ENCODE measurements at places on chromosomes 2 and 18.

DNA sequence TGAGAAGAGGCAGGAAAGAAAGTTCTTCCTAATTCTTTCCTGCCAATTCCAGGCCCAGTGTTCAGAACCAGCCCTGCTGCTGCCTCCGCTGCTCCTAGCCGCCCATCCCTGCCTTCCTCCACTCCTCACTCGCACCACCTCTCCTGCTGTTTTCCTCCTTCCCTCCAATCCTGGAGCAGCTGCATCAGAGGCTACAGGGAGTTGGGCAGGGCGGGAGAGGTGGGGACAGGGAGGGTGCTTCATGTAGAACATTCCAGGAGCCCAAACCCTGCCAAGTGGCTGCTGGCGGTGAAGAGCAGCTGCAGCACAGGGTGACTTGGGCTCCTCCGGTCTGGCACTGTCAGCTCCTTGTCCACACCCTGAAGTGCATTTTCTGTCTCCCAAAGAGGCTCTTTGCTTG, 176.3 kb downstream of the TNS1 start:
- DNase-seq: no peak

- no peak for DNase-seq
Observed at GRCh38 chr2:221517696-221518151, 54.4 kb downstream of the EPHA4 start.

DNA sequence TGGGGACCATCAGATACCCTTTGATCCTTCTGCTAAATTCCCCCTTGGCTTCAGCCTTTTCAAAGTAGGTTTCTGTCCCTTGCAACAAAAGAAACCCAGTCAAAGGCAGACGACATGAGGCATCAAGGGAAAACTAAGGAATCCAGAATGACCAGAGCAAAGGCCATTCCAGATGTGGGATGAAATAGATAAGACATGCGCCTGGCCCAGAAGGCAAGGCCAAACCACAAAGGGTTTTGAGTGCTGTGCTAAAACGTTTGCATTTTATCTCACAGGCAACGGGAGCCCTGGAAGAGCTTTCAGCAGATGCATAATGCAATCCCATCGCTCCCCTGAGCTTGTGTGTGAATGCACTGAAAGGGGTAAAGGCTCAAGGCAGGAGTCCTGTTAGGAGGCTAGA, 17.7 kb downstream of the CXCR1 start:
- no peak for DNase-seq

- no peak for DNase-seq
Observed at GRCh38 chr2:46171411-46171953, 125.7 kb upstream of the EPAS1 start.

DNA sequence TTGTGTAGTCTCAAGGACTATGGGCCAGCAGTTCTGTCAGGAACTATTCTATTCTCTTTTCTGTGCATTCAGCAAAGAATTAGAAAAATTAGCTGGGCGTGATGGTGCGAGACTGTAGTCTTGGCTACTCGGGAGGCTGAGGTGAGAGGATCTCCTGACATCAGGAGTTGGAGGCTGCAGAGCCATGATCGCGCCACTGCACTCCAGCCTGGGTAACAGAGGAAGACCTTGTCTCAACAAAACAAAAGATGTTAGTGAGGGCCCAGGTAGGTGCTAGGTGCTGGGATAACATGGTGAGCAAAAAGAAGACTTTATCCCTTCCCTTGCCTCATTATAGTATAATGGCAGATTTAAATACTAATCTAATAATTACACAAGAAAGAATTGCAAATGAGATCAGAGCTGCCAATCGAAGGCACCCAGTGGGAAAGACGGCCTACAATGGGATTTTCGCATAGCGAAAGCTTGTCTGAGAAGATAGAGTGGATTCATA, 447 bp upstream of the MRPL19 start:
- DNase-seq: no peak

GRCh38 chr2:85872536-85873161, 16.1 kb downstream of the ST3GAL5 start:
- no peak for DNase-seq

- DNase-seq: no peak
Observed at GRCh38 chr2:219459460-219460311, 25.0 kb downstream of the SPEG start.

- DNase-seq: no peak
Observed at GRCh38 chr2:24861500-24861899, 58.5 kb downstream of the ADCY3 start.

DNA sequence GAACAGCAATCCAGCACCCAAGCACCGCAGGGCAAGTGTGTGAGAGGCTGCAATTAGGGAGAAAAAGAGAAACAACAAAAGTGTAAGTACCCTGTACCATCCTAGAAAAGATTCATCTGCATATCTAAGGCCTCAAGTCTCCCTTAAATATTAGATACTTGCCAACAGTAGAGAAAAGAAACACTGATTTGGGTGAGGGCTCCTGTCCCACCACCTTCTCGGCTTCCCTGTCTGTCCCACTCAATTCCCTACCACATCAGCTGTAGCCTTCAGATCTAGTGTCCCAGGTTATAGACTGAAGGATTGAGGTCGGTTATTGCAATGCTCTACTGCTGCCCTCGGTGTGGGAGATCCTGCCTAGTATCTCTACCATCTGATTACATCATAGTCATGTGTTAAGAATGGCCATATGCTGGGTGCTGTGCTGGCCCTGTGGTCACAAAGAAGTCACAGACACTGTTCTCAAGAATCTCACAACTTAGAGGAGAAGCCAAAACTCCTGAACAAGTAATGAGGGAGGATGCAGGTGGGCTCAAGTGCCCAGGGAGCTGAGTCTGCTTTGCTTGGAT, 2.5 kb downstream of the RAX start:
- DNase-seq: no peak

DNA sequence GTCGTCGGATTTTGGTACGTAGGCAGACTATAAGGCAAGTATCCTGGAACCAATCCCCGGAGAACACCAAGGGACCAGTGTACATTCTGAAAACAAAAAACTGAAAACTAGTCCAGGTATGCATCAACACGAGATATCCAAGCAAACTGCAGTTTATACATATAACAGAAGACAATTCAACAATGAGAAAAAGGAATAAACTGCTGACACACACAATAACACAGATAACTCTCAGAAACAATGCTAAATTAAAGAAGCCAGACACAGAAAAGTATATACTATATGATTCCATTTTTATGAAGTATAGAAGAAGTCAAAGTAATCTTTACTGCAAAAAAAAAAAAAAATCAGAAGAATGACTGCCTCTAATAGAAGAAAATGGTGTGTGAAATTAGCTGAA, 5.9 kb downstream of the ROCK2 start:
- no peak for DNase-seq

Measured in NCI-H2081 treated with DMSO at 0.1 percent for 48 hours (cell line).